OCI-LY7 (cell line): ENCODE measurements at places on chromosomes 4 and X. TPM values are rescaled to one million over a fixed set of nuclear protein-coding genes. Genes with fewer than 3 reads are reported as not detected.

GRCh38 chr4:86595426-86595805, 1.3 kb downstream of the PTPN13 start:
- no peak for DNase-seq

- peak; percentile 37 for DNase-seq
Measured at GRCh38 chr4:154982187-154983047, 201.3 kb downstream of the RBM46 start.

DNA sequence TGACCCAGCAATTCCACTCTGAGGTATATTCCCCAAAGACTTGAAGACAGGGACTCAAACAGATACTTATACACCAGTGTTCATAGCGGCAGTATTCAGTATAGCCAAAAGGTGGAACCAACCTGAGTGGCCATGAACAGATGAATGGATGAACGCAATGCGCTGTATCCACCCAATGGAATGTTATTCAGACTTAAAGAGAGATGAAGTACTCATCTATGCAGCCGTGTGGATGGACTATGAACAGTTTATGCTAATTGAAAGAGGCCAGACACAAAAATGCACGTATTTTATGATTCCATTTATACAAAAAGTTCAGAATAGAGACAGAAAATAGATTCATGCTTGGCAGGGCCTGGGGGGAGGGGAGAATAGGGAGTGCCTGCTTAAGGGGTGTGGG, 26.3 kb downstream of the PRPS2 start:
- no peak for DNase-seq

DNA sequence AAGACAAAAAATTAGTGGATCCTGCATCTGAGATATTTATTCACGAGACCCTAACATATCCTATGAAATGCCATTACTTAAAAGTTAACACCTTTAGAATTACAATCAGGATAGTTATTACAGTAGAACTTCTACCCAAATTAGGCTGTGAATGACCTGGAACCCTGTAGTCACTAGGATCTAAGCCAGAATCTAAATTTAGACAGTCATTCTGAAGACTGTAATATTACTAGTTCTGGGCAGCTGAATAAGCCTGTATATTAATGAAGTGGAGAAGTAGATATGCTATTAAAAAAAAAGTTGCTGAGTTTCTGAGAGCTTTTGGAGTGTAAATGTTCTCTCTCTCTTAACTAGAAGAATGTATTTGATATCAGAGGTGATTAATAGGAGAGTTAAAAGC, 67.0 kb downstream of the FAM13A start:
- DNase-seq = no peak

DNA sequence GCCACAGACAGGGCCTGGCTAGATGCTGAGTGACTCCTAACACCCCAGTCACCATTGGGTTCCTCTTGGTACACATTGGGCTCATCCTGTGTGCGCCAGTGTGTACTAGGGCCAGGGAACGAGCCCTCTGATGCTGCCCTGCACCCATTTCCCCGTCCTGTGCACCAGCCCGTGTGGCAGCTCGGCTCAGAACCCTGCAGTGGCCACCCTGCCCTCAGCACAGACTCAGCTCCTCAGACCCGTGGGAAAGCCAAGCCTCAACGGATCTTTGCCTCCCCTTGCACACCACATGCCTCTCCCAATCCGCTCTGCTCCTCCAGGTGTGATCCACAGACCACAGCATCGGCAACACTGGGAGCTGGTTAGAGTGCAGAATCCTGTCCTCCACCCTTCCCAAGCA, 38.6 kb downstream of the EVC start:
- no peak for DNase-seq

DNA sequence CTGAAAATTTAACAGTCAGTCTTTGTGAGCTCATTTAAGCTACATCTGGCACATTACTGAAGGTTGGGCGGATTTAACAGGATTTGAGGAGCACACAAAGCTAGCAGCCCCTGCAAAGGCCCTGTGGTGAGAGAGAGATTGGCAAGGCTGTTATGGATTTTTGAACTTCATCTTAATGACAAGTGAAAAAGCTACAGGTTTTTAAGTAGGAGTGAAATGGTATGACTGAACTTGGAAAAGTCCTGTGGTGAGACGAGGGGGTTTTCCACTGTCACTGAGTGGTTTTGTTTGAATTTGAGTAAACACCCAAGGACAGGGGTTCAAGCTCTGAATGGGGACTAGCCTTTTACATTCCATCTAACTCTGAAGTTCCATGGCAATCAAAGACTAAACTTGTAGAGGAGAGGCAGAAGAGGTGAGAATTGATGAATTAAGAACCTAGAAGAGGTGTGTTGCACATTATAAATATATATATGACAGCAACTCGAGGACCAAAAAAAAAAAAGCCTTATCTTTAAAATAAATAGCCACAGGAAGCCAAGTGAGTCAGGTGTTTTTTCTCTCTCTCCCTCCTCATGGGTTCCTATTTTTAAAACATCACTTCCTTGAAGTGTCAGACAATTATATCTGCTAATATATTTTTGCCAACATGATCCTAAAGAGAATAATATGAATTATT, 47.8 kb upstream of the CLNK start:
- no peak for DNase-seq

- DNase-seq = no peak
Measured at GRCh38 chr4:57448452-57448851, 338.3 kb upstream of the IGFBP7 start.

GRCh38 chr4:13921805-13922204, 294.3 kb upstream of the BOD1L1 start:
- no peak for DNase-seq

GRCh38 chr4:152038238-152038637, 277.4 kb upstream of the GATB start:
- no peak for DNase-seq

DNA sequence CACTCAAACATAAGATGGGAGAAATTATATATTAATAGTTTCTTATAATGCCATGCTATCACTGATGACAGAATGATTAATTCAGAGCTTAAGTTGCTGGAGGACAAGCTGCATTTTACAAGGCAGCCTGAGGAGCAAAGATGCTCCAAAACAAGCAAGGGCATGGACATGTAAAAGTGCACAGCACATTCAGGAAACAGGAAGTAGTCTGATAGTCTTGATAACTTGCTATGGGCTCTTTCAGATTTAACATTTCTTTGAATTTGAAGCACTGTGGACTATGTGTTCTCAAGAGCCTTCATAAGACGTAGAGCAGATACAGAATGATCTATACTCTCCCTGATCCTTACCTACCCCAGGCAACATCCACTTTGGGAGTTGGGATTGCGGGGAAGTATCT, 50.0 kb downstream of the AMMECR1 start:
- DNase-seq = no peak

- no peak for DNase-seq
Measured at GRCh38 chr4:94804650-94805049, 46.9 kb downstream of the BMPR1B start.

DNA sequence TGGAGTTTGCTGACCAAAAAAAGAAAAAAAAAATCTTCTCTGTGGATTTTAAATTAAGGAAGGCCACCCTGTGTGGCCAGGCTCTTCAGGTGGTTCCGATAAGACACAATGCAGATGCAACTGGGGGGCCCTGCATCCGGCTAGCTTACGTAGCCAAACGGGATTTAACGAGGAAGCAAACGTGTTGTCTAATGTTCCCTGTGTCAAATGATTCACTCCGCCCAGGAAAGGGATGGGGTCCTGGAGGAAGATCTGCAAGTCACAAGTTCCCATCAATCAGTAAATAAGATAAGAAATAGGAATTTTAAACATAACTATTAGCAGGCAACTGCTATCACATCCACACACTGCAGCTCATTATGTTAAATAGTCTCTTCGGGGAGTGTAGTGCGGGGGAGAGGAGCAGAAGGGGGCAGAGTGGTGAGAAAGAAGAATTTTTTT, 216.4 kb upstream of the GYPA start:
- DNase-seq = no peak

GRCh38 chr4:142405021-142405694, 440.9 kb downstream of the INPP4B start:
- no peak for DNase-seq

DNA sequence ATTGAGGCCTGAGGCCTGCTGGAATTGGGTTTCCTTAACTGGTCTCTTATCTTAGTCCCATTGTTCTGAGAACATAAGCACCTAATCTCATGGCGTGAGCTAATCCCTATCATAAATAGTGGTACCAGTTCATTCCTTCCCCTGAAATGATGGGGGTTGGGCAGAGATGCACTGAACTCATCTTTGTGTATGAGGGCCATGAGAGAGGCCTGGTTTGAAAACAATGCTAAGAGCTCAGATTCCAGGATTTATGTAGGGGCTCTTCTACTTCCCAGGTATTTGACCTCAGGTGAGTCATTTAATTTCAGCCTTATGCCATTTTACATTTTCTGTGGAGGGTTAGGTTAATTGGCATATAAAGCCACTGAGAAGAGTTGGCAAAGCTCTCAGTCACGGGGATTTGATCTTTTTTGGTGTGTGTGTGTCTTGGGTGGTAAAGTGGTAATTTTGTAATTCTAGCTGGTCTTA, 4.4 kb downstream of the RBM3 start:
- no peak for DNase-seq

GRCh38 chr4:168748807-168749206, 252.0 kb downstream of the PALLD start:
- no peak for DNase-seq

- DNase-seq = no peak
Measured at GRCh38 chr4:69124941-69125340, 28.7 kb downstream of the UGT2B7 start.

- no peak for DNase-seq
Measured at GRCh38 chrX:130555341-130555740, 153.6 kb downstream of the RBMX2 start.

DNA sequence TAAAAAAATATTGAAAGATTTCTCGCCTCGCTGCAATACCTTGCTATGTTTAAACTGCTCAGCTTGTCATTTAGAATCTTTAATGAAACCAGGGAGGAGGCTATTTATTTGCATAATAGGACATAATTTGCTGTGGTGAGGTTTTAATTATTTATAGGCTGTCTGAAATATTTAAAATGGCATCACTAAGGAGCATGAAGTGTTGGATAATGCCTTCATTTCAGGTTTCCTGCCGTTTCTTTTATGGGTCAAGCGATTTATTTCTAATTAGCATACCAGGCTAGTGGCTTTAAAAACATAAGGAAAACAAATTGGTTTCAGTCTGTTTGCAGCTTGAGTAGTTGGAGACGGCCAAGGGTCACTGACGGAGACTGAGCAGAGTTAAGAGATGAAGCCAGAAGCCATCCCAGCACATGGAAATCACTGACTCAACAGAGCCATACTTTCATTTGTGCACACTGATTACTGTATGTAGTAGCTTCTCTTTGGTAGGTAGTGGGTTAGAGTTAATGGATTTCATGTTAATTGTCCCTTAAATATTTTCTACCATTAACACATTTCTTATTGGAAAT, 1962.4 kb upstream of the TENM3 start:
- DNase-seq = no peak

DNA sequence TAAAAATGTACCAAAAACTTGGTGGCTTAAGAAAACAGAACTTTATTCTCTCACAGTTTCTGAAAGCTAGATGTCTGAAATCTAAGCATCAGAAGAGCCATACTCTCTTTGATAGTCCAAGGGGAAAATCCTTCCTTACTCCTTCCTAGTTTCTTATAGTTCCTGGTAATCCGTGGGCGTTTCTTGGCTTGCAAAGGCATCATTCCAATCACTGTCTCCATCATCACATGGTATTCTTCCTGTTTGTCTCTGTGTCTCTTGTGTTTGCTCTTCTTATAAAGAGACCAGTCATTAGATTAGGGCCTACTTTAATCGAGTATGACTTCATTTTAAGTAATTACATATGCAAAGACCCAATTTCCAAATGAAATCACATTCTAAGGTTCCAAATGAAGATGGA, 118.9 kb upstream of the FSTL5 start:
- DNase-seq = no peak

DNA sequence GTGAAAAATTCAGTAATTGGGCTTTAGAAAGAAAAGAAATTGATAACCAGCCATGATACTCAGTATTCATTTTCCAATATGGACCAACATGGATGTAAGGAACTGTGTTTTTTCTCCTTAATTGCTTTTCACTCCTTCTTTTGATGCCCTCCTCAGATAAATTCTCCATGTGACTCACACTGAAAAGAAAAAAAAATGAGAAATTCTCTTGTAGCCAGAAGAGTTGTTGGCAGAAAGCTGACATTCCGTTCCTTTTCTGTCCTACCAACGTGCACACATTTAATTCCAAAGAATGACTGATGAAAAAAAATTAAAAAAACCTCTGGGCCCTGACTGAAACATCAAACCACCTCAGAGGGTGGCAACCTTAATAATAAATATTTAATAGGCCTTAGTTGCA, 153.1 kb downstream of the AMELX start:
- no peak for DNase-seq

- DNase-seq = no peak
Measured at GRCh38 chr4:153044036-153044435, 107.9 kb downstream of the FHDC1 start.

DNA sequence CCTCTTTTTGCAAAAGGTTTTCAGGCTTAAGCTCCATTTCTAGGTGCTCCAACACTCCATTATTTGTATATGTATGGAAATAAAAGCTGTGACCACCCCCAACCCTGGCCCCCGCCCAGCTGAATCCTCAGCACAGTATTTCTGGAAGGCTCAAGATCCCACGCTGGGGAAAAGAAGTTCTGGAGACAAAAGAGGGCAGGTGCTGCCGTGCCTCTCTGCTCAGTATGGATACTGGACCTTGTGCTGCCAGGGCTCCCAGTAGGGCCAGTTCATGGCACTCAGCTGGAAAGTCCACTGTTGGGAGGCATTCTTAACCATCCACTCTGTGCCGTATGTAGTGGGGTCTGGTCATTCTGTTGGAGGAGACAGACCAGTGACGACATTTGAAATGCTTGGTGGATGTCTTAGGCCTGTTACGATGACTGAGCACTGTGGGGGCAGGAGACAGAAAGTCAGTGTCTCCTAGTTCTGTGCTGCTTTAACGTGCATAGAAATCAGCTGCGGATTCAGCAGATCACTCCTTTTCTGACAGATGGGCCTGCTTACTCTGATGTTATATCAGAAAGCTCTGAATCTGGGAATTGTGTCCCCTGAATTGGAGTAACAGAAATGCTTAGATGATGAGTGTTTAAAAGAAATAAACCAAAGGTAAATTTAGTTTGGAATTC, 48.4 kb upstream of the MSANTD1 start:
- no peak for DNase-seq

Gene HS3ST1
- total RNA-seq = not detected in 2 replicates

Gene GPRASP3
- not detected in 2 replicates for total RNA-seq

Gene EVC
- not detected in 2 replicates for total RNA-seq

Gene SLC38A5
- 39.9 and 45.6 TPM in 2 replicates for total RNA-seq

Gene CT45A5
- total RNA-seq = not detected in 2 replicates

Gene FAM53A
- total RNA-seq = 1.5 and 1.8 TPM in 2 replicates

Gene RBM41
- total RNA-seq = 16.7 and 17.8 TPM in 2 replicates

Gene EPGN
- not detected in 2 replicates for total RNA-seq

Gene NWD2
- total RNA-seq = not detected in 2 replicates

Gene ZCCHC18
- 4.5 and 4.6 TPM in 2 replicates for total RNA-seq

Gene PALLD
- 2.5 and 2.8 TPM in 2 replicates for total RNA-seq

Gene TAF7L
- not detected in 2 replicates for total RNA-seq

Gene RAB39B
- 13.4 and 14.3 TPM in 2 replicates for total RNA-seq
